ENCODE measurements at places on chromosomes 2 and 18.

DNA sequence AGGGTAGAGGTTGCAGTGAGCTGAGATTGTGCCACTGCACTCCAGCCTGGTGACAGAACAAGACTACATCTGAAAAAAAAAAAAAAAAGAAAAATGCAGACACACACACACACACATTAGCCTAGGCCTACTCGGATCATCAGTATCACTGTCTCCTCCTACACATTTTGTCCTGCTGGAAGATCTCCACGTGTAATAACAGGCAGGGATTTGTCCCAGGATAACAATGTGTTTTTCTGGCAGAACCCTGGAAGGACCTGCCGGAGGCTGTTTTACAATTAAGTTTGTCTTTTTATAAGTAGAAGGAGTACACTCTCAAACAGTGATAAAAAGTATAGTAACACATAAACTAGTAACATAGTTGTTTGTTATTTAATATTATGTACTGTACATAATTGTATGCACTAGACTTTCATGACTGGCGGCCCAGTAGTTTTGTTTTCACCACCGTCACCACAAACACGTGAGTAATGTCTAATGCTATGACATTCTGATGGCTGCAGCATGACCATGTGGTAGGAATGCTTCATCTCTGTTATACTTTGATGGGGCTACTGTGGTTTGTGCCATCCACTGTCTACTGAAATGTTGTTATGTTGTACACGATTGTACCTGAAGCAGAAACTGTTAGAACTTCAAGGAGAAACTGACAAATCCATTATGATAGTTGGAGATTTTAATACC lies 130.6 kb downstream of the ATP9B start:
- peak; percentile 52 for DNase-seq

DNA sequence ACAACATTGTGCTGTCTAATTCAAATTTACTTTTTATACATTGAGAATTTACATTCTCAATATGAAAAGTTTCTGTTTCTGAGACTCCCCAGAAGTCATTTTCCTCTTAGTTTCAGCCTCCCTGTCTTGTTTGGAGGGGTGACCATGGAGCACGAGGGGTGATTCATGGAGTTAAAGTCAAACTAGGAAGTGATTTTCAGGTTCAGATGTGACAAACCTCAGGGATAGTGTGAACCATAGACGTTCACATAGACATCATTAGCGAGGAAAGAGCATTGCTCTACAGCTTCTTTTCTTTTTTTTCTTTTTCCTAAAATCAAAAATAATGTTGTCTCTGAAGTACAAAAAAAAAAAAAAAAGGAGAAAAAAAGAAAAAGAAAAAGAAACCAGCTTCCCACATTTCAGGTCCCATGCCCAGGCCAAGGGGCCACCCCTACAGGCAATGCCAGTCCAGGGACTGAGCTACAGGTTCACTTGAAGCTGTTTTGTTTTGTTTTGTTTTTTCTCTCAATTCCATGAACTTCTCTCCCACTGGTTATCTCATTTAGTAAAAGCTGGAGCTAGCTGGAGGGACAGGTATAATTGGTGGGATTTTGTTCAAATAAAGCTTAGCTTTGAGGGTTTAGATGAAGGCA lies 18.1 kb upstream of the LCLAT1 start:
- DNase-seq = no peak

DNA sequence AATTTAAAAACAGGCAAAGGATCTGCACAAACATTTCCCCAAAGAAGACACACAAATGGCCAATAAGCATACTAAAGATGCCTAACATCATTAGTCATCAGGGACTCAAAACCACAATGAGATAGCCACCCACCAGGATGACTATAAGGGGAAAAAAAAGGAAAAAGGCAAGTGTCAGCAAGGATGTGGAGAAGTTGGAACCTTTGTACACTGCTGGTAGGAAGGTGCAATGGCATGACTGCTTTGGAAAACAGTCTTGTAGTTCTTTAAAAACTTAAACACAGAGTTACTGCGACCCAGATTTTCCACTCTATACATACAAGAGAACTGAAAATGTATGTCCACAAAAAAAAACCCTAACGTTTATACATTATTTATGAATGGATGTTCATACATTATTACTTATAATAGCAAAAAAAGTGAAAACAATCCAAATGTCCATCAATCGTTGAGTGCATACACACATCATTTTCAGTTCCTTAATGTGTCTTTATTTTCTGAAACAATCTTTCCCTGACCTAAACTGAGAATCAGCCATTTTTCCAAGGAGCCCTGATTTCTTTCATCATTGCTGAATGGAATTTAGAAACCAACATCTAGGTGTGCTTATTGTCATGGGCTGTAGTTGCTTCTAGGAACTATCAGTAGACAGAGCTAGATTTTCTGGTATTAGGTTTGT lies 64.7 kb upstream of the TLK1 start:
- DNase-seq = peak; percentile 97

DNA sequence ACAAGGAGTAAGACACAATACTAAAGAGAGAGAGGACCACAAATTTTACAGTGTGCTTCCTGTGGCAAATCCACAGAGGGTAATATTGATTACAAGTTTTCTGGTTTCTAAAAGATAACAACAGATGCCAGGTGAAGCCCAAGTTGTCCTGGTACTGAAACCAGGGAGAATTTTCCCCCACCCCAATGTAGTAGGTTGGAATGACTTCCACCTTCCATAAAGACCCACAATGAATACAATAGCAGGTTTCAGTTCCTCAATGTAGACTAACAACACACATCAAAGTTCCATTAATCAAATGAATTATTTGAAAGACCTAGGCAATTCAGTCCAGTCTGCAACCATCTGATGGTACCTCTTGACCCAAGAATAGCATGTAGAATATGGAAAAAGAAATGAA lies 44.0 kb upstream of the TMEM247 start:
- no peak for DNase-seq

DNA sequence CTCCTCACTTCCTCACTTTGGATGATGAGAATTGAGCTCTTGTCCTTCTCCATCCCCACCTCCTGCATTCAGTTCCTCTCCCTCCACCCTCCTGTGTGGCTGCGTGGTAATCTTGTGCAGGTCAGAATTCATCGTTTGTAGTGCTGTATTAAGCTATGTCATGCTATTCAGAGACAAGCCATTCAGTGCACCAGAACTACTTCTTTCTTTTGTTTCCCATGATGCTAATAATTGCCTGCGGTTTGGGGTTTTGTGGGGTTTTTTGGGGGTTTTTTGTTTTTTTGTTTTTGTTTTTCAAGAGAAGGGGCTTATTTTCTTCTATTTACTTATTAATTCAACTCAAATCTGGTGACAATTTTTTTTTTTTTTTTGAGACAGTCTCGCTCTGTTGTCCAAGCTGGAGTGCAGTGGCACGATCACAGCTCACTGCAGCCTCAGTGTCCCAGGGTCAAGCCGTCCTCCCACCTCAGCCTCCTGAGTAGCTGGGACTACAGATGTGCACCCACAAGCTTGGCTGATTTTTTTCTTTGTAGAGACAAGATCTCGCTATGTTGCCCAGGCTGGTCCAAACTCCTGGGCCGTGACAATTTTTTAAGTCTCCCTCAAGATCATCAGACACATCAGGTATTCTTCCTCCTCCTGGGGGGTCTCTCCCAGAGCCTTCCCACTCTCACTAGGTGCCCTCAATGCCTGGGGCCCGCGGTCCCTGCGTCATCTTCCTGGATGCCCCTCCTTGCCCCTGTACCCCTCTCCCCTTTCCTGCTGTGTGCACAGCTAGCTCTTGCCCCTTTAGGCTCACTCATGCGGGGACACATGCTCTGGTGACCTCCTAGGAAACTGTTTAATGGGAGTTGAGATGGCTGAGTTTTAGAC lies 37.8 kb downstream of the MAL start:
- DNase-seq = no peak

- no peak for DNase-seq
Measured at GRCh38 chr2:22276696-22277095, 1108.3 kb upstream of the KLHL29 start.

GRCh38 chr2:216633616-216634369 lies 573 bp downstream of the IGFBP2 start:
- no peak for DNase-seq

GRCh38 chr2:96764253-96764637 lies 3.5 kb downstream of the CNNM4 start:
- no peak for DNase-seq

DNA sequence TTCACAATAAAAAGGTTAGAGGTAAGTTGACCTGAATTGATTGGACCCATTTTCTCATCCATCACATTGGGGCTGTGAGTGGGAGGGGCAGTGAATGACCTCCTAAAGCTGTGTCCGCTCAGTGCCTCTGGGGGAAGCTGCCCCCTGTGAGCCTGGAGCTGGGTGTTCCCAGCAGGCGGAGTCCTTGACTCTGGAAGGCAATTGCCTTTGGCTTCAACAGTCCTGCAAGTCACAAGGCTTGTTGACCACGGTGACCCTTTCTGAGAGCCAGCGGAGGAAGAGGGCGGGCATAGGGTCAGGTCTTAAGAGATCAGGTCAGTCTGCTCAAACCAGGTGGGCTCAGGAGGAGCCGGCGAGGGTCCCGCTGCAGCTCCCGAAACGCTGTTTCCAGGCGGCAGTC lies 1.1 kb upstream of the CIDEA start:
- no peak for DNase-seq

GRCh38 chr2:49687918-49688317 lies 533.6 kb upstream of the FSHR start:
- peak; percentile 3 for DNase-seq

- no peak for DNase-seq
Measured at GRCh38 chr2:168626096-168626495, 170.0 kb downstream of the CERS6 start.

DNA sequence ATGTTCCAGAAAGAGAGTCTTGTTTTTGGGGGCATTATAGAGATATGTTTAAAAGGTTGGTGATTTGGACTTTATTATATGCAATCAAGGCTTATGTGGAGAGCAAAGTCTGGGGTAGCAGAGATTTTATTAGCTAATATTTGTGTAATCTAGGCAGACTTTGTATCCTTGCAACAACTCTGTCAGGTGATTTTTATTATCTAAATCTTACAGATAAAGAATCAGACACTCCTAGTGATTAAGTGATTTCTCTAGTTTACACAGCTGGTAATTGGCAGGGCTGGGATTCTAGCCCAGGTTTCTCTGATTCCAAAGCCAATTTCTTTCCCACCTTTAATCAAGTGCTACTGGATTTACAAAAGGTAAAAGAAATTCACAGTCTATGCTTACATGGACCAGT lies 33.3 kb upstream of the NCK2 start:
- no peak for DNase-seq

- DNase-seq = no peak
Measured at GRCh38 chr2:98607741-98608115, 584 bp downstream of the COA5 start.

GRCh38 chr2:211347328-211347727 lies 790.9 kb downstream of the CPS1 start:
- no peak for DNase-seq
